ENCODE measurements at places on chromosomes 3 and 15.

GRCh38 chr3:29011441-29011840, 269.4 kb upstream of the RBMS3 start:
- no peak for DNase-seq

- no peak for DNase-seq
These were observed 11.5 kb downstream of the RASGRP1 start for GRCh38 chr15:38553071-38553470.

DNA sequence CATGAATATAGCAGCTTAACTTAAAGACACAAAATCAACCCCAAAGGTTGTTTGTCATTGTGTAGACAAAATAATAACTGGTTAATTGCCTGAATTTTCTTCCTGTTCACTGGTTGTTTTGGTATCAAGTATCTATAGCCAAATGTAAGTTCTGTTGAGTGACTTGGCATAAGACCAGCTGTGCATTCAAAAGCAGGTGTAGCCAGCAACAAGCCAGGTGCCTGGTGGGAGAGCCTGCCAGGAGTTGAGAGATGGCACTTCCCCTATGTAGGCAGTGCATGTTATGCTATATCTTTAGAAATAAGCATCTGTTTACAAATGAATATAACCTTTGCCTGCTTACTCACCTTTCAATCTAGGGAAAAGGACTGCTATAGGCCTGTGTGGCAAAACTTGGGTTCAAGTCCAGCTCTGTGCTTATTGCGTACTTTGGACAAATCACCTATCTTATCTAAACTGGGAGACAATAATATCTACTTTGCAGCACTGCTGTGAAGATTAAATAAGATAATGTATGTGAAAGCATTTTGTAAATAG, 84.9 kb upstream of the TBL1XR1 start:
- DNase-seq: no peak

DNA sequence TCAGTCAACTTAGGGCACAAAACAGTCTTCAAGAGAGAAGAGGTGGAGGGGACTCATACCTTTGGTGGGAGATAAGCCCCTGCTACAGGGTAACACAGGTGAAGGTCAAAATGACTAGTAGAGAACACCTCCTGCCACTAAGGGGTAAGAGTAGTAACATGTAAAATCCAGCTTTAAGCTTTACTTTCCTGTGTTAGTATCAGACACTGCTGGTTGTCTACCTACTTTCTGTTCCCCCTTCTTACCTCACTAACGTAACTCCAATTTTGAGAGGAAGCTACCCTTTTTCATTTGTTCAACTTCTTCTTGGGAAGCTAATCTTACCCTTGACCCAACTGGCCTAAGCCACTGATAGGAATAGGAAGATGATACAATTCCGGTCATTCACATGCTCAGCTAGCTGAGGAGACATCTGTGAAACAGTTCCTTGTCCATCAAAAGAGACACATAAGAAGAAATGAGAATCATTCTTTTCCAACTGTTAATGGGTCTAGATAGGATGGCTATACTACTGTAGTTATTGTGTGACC, 826.8 kb upstream of the CFAP20DC start:
- DNase-seq: no peak

GRCh38 chr15:68464448-68465090, 32.6 kb upstream of the ITGA11 start:
- no peak for DNase-seq

DNA sequence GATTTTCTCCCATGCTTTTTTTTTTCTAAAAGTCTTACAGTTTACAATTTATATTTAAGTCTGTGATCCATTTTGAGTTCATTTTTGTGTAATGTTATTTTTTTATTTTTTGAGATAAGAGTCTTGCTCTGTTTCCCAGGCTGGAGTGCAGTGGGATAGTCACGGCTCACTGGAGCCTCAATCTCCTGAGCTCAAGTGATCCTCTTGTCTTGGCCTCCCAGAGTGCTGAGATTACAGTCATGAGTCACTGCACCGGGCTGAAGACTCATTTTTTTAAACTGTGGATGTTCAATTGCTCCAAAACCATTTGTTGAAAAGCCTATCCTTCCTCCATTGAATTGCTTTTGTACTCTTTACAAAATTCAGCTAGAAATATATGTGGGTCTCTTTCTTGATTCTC, 19.5 kb downstream of the LNP1 start:
- DNase-seq: no peak

DNA sequence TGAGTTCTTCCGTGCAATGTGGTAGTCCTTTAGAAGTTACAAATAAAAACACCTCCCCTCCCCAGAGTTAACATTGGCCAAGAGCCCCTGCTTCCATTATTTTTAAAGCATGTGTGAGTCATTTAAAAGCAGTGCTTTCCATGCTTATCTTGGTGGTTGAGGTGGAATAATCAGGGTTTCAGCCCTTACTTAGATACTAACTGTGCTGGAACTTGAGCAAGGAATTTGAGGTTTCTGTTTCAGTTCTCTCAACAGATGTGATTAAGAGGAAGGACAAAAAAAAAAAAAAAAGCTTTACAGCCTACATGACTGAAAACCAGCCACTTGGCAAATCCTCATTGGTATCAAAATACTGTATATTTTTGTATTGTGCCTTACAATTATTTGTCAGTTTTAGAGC, 64.5 kb downstream of the CGNL1 start:
- DNase-seq: no peak

DNA sequence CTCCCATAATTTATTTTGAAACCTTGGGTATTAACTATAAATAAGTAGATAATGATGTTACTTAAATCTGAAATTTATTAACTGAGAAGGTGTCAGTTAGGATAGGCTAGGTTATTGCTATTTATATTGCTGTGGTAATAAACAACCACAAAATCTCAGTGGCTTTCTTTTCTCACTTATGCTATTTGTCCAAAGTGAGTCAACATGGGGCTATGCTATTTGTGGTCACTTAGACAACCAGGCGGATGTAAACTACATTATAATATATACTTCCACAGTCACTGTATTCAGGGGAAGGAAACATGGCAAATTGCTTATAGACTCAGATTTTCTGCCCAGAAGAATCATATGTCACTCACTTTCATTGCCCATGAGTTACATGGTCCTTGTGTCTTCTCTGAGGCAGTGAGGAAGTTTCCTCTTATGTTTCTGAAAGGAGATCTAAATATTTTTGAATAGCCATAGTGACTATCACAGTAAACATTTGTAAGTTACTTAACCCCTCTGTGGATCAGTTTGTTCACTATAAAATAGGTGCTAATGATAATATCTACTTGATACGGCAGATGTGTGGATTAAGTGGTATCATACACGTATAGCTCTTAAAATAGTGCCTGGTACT, 19.8 kb downstream of the HMG20A start:
- no peak for DNase-seq

GRCh38 chr15:76209942-76210341, 101.3 kb downstream of the ETFA start:
- no peak for DNase-seq

DNA sequence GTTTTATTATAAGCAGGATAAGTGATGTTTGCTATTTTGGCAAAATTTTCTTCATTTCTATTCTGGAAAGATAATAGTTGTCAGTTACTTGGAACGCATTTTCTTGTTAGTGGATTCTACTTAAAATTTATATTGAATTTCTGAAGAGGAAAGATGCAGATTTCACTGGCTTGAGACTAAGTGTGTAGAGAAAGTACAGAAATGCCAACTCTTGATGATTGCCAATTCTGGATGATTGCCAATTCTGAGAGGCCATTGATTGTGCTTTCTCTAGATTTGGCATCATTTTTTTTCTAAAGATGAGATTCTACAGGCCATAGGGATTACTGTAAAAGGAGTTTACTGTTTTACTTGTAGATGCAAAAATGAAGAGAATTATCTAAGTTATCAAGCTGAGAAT, 58.9 kb upstream of the CNTN3 start:
- DNase-seq: no peak

All from NCI-H1694 (cell line).